Left kidney (tissue), 8 donors: ENCODE measurements at places on chromosomes 7 and 10. TPM values are rescaled to one million over a fixed set of nuclear protein-coding genes. Genes with fewer than 3 reads are reported as not detected.
A peak's percentile ranks its signal among the peaks of the same experiment; 100 is the strongest.

GRCh38 chr10:12333380-12334185 is 15.8 kb upstream of the CAMK1D start:
- DNase-seq, result no peak

Gene KIAA1549
- polyA plus RNA-seq, result 15.5 TPM

- no peak for DNase-seq
Measured at GRCh38 chr7:156240532-156240931, 400.0 kb upstream of the RNF32 start.

Gene ZNF777
- polyA plus RNA-seq, result 12.7 TPM

Gene PNLIPRP1
- polyA plus RNA-seq, result 0.13 TPM

GRCh38 chr10:49117376-49118070 is 2.2 kb upstream of the VSTM4 start:
- no peak for DNase-seq

Gene ADAP1
- 11.0 TPM for polyA plus RNA-seq

GRCh38 chr7:71695186-71695585 is 563.2 kb downstream of the GALNT17 start:
- no peak for DNase-seq

Gene MRC1
- 9.5 TPM for polyA plus RNA-seq

Gene TEX47
- not detected for polyA plus RNA-seq

DNA sequence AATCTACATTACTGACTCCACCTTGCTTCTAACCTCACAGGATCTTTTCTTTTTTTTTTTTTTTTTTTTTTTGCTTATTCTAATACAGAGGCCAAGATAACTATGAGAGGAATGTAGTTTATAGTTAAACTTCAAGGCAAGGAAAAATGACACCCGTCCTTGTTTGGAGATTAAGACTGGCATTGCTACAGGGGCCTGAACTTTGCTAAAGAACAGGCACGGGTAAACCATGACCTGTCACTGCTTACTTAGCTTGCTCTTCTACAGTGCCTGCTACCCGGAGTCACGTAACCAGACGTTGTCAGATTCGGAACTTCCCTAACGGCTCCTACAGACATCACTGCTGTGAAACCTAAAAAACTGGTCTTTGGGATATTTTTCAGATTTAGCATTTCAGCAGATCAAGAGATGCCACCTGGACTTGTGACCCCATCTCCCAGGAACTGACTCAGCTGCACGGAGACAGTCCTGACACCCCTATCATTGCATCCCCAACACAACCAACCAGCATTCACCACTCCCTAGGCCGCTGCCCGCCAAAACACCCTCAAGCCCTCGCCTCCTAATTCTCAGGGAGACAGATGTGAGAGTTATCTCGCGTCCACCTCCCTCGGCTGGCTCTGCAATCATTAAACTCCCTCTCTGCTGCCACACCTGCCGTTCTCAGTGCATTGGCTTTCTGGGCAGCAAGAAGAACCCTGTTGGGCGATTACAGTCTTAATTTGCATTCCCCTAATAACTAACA is 27.5 kb downstream of the MAD1L1 start:
- DNase-seq, result no peak

- DNase-seq, result no peak
Measured at GRCh38 chr10:44242091-44242490, 142.8 kb downstream of the CXCL12 start.

Gene TDRD1
- polyA plus RNA-seq, result 0.05 TPM

DNA sequence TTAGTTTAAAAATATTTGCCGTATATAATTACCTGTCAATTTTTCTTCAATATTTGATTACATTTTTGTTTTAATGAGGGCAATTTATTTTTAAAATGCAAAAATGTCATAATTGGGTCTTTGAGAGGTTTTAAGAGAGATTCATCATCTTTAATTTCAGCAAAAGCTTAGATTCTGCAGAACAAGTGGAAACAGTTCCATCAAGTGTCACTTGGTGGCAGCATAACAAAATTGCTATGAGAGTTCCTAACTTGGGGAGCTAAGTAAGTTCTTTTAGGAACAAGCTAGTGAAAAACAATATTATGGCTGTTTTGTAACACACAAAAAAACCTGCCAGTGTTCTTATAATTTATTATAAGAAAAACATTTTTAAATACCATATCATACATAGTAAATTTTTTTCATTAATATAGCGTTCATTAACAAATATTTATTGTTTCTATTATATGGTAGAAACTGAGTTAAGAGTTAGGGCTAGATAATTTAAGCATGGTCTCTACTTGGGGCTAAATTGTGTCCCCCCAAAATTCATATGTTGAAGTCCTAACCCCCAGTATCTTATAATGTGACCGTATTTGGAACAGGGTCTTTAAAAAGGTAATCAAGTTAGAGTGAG is 155.2 kb downstream of the MAGI2 start:
- peak; percentile 49 for DNase-seq

- DNase-seq, result no peak
Measured at GRCh38 chr10:123633106-123633505, 33.0 kb upstream of the GPR26 start.

GRCh38 chr7:5774790-5775189 is 6.7 kb downstream of the RNF216 start:
- DNase-seq, result no peak

- no peak for DNase-seq
Measured at GRCh38 chr10:65135508-65135907, 1614.3 kb downstream of the REEP3 start.

Gene DLX6
- not detected for polyA plus RNA-seq

Gene TMEM168
- 62.4 TPM for polyA plus RNA-seq

DNA sequence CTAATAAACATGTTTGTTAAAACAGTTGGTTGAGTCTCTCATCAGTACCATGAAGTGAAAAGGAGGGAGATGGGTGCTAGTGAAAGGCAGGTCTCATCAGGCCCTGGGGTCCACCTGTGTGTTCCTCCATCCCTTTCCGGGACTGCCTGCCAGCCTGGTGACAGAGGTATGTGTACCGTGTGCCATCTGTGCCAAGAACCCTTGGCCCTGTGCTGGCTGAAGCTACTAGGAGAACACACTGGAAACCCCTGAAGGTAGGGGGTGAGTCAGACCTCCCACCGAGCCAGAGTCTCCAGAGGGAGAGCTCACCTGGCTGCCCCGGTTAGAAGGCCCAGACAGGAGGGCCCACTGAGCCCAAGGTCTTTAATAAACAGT is 2.3 kb downstream of the DDIT4 start:
- DNase-seq, result no peak

Gene CYP3A7
- polyA plus RNA-seq, result 1.2 TPM

DNA sequence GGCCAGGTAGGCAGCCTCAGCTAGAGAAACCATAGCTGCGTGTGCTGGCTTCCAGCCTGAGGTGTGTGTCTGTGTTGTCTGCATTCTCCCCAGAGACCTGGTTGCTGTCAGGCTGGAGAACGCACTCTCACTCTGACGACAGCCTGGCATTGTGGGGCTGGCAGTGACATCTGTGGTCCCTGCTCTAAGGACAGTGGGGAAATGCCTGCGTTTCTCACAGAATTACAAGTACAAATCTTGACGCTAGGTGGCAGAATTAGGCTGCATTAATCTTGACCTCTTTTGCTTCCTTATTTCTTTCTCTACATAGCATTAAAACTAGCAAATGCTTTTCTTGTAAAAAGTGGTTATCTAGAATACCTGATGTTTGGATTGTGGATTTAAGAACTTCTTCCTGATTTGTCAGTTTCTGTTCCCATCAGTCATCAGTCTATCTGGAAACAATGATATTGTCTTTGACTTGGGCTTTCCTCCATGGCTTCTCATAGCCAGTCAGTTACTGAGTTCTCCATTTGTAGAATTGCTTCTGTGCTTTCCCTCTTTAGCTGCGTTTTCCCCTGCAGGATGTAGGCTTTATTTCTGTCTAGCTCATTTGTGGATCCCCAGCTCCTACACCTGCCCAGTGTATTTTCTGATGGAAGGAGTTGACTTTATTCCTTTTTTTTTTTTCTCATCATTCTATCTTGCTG is 86.0 kb downstream of the FANK1 start:
- peak; percentile 85 for DNase-seq

DNA sequence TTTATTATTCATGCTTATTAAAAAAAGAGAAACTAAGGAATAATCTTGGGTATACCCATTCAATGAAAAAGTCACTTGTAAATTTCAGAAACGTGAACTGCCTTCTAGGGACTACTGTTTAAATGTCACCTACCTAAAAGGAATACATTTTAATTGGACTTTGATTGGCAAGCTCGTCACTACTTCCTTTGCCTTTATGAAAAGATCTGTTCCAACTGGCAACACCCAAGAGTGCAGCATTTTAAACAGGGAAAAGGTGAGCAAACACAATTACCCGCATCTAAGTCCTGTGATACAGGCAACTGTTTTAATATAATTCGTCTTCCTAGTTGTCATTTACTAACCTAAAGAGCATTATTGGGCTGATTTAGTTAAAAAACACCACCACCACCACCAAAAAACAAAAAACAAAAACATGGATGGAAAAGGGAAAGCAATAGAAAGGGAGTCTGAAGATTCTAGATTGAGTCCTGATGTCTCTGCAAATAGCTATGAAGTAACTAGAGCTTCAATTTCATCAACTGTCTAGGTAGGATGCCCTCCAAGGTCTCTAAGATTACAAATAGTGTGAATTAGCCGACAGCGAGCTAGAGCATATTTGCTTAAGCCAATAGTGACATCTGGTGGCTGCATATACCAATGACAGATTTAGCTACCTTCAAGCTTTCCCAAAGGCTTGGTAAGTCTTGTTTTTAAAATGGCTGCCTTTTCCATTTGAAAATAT is 33.8 kb upstream of the ICA1 start:
- peak; percentile 82 for DNase-seq

Gene PVRIG
- polyA plus RNA-seq, result 9.7 TPM

DNA sequence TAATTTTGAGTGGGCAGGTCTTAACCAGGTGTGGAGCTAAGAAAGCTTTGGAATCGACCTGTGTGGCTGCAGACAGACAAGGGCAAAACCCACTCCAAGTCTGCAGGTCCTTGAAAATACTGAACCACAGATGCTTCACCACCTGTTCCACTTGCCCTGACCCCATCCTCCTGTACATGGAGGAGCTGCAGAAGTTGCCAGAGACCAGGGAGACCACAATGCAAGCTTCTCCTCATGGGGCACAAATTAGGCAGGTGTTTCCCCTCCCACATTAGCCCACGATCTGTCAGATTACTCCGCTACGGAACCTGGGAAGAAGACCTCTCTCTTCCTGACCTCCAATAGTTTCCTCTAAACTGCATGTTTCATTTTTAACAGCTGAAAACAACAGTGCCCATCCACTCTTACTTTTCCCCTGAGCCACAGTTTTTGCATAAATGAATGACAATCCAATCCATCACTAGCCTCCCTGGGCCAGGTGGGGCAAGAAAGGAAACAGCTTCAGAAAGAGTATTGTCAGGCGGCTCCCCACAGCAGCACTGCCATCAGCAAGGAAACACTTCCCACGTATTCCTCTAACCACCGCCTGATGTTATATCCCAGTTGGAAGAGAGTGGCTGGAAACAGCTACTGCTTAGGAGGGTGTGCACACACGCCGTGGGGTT is 141.6 kb downstream of the PRKAG2 start:
- no peak for DNase-seq

DNA sequence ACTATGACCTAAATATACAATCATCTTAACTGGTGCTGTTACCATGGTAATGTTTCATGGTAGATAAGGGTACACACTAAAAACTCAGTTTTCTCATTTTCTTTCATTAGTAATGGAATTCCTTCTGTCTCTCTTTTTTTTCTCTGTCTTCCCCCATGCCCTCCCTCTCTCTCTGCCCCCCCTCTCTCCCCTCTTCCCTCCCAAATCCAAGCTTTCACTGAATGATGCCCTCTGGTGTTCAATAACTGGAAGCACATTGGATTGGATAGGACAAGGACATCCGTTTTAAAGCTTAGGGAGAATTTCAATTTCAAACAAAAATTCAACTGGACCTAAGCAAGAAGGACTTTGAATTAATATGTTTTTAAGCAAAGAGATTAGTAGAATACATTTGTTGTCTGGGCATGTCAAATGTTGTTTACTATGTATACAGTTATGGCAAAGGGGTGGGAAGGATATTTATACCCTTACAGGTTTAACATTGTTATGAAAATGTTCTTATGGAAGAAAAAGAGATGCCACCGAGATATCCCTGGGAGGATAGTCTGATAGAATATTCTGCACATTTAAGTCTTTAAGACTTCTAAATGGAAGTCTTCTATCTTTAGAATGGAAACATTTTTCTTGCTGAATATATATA is 6.1 kb downstream of the CHRM2 start:
- no peak for DNase-seq

GRCh38 chr10:15387021-15387420 is 15.9 kb upstream of the FAM171A1 start:
- DNase-seq, result no peak

- DNase-seq, result peak; percentile 24
Measured at GRCh38 chr10:128622706-128623105, 496.5 kb upstream of the MKI67 start.

GRCh38 chr7:20479706-20480105 is 135.8 kb upstream of the ABCB5 start:
- no peak for DNase-seq

DNA sequence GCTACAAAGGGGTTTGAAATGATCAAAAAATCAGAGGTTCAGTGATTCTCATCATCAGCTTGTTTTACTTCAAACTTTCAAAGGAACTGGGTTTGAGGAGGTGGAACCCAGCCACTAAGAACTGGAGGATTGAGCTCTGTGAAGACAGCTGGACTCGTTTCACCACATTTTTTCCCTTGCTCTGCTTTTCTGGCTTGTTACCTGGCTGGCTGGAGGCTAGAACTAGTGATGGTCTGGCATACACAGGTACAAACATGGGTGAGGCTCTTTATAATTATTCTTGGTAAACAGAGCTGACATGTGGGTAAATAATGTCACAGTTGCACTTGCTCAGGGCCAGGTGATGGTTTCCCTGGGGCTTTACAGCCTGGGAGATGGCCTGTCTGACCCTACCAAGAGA is 352.5 kb downstream of the FGFR2 start:
- DNase-seq, result no peak

- no peak for DNase-seq
Measured at GRCh38 chr10:124670849-124671248, 73.3 kb downstream of the FAM53B start.

Gene VSTM4
- 15.8 TPM for polyA plus RNA-seq

DNA sequence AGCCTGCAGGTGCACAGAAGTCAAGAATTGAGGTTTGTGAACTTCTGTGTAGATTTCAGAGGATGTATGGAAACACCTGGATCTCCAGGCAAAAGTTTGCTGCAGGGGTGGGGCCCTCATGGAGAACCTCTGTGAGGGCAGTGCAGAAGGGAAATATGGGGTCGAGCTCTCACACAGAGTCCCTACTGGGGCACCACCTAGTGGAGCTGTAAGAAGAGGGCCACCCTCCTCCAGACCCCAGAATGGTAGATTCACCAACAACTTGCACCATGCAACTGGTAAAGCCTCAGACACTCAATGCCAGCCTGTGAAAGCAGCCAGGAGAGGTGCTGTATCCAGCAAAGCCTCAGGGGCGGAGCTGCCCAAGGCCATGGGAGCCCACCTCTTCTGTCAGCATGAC is 205.8 kb downstream of the CCSER2 start:
- DNase-seq, result no peak
